Activated naive CD4-positive, alpha-beta T cell treated with anti-CD3 and anti-CD28 coated beads, Interleukin-2, amount 10 ng/mL, durations not matched to agents 5 hours and 36 hours (primary cell): ENCODE measurements at places on chromosomes 16 and 17. TPM values are rescaled to one million over a fixed set of nuclear protein-coding genes. Genes with fewer than 3 reads are reported as not detected.

Gene NOMO2
- total RNA-seq = 85.0 TPM

Gene GPRC5B
- total RNA-seq = 2.2 TPM

Gene TERB1
- not detected for total RNA-seq

Gene CARD14
- total RNA-seq = not detected

Gene VAT1L
- total RNA-seq = not detected

Gene ZNF423
- total RNA-seq = not detected

Gene KRTAP4-1
- not detected for total RNA-seq

Gene PTX4
- not detected for total RNA-seq

Gene SOX8
- not detected for total RNA-seq

Gene CFDP1
- 37.9 TPM for total RNA-seq

Gene DPEP2
- total RNA-seq = 12.9 TPM

Gene GUCY2D
- not detected for total RNA-seq

Gene RCVRN
- not detected for total RNA-seq

Gene ABCA8
- not detected for total RNA-seq

Gene KRT26
- total RNA-seq = not detected

Gene CLEC3A
- not detected for total RNA-seq

Gene WNT3
- not detected for total RNA-seq

Gene KRT33B
- total RNA-seq = not detected

Gene CHST4
- total RNA-seq = not detected

Gene VWA3A
- total RNA-seq = 0.20 TPM

Gene CNGB1
- not detected for total RNA-seq

Gene TEKT1
- total RNA-seq = not detected

Gene MED9
- 13.3 TPM for total RNA-seq

Gene DBNDD1
- 0.55 TPM for total RNA-seq

Gene PRRT2
- 0.98 TPM for total RNA-seq

Gene SPNS3
- total RNA-seq = 10.2 TPM

Gene ZDHHC1
- not detected for total RNA-seq

Gene C1QTNF1
- not detected for total RNA-seq

Gene KIAA0753
- 12.9 TPM for total RNA-seq

Gene KCNH6
- total RNA-seq = not detected
